ENCODE measurements at places on chromosomes 1 and 21.

- DNase-seq, result no peak
Measured at GRCh38 chr1:9473032-9473807, 66.0 kb upstream of the SLC25A33 start.

DNA sequence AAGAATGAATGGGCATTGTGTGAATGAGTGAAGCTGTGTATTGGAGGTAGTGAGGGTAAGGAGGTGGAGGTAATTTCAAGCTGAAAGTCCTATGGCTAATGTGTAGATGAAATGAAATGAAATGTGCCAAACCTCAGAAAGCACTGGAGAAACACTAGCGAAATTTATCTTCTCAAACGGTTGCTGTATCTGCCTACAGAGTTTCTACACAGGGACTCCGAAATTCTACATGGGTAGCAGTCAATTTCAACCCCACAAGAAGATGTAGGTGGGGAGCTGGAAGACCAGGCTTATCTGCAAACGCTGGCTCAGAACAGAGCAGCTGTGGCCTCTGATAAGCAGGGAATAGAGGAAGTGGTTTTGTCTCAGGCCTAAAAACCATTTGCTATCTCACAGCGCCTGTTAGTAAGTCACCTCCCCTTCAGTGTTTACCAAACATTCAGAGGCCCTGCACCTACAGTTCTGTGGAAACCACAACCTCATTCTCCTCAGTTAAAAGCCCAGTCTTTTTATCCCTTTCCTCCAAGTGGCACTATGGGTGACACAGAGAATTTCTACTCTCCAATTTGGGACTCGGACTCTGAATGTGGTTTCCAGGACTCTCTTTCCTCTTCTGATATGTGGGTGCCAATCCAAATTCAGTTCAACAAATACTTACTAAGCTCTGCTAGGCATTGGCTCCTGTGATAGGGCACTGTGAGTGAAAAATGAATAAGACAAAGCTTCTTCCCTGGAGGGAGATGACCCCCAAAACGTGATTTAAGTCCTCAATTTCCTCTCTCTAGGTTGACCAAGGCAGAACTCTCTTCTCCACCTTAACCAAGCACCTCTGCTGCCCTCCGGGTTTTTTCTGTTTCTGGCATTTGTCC, 17.2 kb upstream of the SLAMF6 start:
- peak; percentile 49 for DNase-seq

GRCh38 chr1:177511036-177511435, 340.3 kb downstream of the BRINP2 start:
- DNase-seq, result no peak

GRCh38 chr21:43916691-43917514, 51.9 kb downstream of the AGPAT3 start:
- peak; percentile 75 for DNase-seq

DNA sequence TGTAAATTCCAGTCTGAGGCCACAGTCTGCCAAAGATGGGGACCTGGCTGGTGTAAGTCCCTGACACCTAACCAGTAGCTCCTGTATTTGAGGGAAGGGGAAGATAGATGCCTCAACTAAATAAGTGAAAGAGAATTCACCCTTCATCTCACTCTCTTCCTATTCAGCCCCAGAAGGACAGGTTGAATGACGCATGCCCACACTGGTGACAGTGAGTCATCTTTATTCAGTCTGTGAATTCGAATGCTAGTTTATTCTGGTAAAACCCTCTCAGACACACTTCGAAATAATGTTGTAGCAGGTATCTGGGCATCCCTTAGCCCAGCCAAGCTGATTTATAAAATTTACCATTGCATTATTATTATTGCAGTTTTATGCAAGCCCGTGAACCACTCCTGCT, 617.0 kb upstream of the PRMT6 start:
- no peak for DNase-seq

GRCh38 chr1:202658769-202659168, 51.5 kb downstream of the SYT2 start:
- no peak for DNase-seq

- DNase-seq, result no peak
Measured at GRCh38 chr1:11640944-11641343, 13.3 kb downstream of the FBXO2 start.

GRCh38 chr1:113103048-113103447, 30.1 kb downstream of the LRIG2 start:
- DNase-seq, result no peak

DNA sequence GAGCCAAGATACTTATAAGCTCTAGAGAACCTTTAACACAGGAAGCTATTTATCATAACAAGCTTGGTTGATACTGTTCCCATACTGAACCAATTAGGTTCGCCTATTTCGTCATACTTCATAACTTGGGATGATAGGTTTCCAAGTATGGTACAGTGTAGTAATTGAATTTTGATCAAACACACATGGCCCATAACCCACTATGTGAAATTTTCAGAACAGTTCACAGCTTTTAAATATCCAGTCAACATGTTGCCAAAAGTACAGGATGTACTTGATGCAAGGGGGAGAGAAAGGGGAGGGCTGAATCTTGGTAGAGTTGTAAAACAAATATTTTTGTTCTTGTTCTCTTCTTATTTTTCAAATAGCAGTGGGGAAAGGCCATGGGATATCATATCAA, 86.6 kb downstream of the TM2D1 start:
- DNase-seq, result no peak

DNA sequence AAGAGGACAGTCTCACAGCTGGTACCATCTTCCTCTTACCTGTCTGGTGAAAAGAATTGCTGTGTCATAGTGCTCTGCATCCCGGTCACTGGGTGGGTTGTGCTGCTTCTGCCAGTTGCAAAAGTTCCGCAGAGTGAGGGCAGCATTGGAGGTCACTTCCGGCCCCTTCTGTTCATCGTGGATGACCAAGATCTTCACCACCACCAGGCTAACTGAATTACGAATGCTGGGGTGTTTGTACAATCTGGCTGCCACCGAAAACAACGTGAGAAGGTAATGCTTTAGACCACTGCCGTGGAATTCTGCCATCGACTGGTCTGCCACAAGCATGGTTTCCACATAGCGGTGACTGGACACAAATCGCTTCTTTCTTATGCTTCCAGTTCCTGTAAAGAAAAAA, 2.9 kb downstream of the ADAMTS1 start:
- DNase-seq, result no peak

DNA sequence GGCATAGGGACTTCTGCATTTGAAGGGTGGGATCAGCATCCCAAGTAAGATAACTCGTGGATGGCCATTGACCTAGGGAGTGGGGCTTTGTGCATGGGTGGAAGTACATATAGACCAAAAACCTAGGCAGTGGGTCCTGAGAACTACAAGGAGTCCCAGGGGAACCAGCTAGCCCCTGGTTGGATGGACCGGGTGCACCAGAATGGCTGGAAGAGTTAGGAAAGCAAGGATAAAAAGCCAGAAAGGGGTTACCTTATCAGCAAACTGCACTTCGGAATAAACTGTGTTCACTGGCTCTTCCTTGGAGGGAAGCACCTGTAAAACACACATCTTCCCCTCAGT, 26.6 kb upstream of the SLAMF6 start:
- DNase-seq, result no peak

GRCh38 chr21:43717967-43718871, 710 bp upstream of the PDXK start:
- no peak for DNase-seq

- no peak for DNase-seq
Measured at GRCh38 chr1:169261884-169262283, 105.7 kb downstream of the NME7 start.

- no peak for DNase-seq
Measured at GRCh38 chr1:76260279-76260678, 185.7 kb downstream of the ST6GALNAC3 start.

DNA sequence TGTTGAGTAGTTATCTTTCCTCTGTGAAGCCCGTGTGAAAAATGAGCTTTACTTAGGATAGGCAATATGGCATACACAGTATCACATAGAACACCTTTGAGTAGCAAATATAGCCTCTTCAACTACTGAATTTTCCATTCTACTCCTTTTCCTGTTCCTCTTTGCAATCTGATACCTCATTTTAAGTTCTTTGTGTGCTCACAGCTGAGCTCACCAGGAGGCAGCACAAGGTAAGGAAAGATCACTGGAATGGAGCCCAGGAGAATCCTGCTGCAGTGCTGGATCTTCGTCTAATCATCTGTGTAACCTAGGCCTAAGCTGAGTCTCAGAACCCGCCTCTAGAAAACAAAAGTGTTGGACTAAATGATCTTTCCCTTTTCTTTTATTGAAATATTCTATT, 171.0 kb downstream of the LRRC40 start:
- DNase-seq, result no peak

DNA sequence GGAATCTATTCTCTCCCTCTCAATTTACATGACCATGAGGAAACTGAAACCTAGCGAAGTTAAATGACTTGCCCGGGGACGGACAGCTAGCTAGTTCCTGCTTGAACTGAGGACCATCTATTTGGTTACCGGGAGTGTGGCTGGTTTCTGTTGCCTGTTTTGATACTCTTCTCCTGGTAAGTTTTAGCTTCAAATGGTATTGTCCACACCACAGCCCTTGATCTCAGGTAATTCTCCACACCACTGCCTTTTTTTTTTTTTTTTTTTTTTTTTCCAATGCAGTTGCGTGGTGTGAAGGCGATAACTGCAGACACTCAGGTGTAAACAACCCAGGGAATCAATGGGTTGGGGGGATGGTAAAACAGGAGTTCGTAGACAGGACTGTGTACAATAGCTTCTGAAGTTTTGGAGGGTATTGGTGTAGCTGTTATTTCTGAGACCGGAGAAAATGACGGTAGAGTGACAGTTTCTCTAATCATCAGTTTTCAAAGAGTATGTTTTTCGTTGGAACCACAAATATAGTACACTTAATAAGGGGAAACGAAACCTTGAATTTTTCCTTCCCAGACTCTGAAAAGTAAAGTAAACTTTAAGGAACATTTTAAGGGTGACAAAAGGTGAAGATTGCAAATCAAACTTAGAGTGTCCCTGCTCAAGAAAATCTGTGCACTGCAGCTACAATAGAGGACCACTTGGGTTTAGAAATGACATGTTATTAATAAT, 125.3 kb upstream of the CACYBP start:
- no peak for DNase-seq

DNA sequence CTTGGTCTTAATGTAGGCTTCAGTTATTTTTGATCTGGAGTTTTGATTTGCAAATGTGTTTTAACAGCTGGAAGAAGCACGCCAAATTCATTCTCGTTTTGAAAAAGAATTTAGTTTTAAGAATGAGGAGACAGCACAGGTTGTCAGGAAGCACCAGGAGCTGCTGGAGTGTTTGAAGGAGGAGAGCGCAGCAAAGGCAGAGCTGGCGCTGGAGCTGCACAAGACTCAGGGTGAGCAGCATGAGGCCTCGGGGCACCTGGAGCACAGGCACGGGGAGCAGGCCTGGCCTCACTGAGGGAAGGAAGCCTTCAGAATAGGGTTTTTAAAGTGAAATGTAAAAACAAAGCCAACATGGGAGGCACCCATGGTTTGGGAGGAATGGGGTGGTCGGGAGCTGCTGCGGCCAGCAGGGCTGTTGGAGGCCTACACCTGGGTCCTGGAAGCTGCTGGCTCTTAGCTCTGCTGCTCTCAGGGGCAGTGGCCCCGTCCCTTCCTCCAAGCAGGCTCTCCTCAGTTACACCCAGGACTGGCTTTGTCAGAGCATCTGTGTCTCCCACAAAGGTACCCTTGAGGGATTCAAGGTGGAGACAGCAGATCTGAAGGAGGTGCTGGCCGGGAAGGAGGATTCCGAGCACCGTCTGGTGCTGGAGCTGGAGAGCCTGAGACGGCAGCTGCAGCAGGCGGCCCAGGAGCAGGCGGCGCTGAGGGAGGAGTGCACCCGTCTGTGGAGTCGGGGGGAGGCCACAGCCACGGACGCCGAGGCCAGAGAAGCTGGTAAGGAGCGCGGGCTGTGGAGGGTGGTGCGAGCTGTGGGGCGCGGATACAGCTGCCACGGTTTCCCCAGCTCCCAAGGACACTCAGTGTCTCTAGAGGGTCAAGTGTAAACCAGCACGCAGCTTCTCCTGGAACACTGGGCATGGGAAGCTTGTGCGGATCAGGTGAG, 66.9 kb downstream of the PCNT start:
- DNase-seq, result no peak

DNA sequence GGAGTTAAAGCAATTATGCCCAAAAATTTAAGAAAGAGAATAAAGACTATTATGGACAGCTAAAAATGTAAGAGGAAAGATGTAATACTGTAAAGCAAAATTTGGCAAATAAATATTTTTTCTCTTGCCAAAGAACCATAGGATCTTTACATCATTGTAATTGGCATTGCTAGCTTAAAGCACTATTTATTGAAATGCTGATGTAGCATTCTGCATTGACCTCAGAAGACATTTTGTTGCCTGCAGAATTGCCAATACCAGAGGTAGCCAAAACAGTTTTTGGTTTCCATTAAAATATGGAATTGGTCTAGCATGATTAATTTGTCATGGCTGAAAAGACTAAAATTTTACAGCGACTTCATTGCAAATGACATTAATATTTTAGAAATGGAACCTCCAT, 191.5 kb upstream of the CHODL start:
- DNase-seq, result no peak

DNA sequence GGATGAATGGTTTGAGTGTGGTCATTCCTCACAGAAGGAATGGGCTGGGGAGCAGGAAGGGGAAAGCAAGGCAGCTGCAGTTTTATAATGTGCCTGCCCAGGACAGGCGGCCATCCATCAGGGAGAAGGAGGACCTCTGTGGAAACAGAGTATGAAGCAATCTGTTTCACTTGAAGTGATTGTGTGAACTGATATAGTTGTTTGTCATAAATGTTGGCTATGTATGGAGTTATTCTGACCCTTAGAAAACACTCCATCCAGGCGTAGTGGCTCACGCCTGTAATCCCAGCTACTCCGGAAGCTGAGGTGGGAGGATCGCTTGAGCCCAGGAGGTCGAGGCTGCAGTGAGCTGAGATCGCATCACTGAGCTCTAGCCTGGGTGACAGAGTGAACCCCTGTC, 46.5 kb downstream of the NENF start:
- no peak for DNase-seq

DNA sequence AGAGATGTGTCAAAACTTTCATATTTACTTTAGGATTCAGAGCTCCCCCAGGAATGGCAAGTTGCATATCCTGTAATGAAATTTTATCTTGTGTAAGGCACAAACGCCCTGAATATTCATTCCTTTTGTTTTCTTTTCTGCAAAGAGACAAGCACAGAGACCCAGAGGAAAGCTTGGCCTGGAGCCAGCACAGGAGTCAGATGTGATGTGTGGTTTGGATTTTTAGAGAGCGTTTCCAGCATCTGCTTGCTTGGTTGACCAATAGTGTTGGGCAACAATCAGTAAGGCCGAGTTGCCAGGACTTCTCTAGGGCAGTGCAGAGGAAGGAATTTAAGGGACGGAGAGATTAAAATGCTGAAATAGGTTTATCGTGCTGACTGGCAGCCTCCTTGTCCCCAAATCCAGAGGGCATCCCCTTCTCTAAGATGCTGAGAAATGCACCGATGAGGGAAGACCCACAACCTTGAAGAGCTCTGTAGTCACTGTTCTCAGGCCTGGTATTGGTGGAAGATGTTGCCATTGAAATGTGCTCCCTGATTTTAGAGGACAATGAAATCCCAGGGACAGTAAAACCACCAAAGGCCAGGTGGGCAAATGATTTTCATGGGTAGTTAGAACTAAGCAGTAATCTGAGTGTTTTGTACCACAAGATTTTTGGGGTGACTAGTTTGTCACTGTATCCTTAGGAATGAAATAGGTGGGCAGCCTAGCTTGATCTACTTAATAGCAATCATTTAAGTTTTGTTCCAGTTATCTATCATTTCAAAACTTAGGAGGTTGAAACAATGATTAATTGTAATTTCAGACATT, 37.9 kb upstream of the RHOU start:
- DNase-seq, result no peak

GRCh38 chr1:116504308-116505156, 66.3 kb downstream of the CD58 start:
- DNase-seq, result peak; percentile 76

GRCh38 chr21:24785033-24785432, 822.2 kb downstream of the MRPL39 start:
- DNase-seq, result no peak

All from activated T-cell treated with anti-CD3 and anti-CD28 coated beads, Interleukin-2, amount 50 U/mL, for 48 hours (primary cell).